ENCODE measurements at places on chromosomes 16 and 17.

DNA sequence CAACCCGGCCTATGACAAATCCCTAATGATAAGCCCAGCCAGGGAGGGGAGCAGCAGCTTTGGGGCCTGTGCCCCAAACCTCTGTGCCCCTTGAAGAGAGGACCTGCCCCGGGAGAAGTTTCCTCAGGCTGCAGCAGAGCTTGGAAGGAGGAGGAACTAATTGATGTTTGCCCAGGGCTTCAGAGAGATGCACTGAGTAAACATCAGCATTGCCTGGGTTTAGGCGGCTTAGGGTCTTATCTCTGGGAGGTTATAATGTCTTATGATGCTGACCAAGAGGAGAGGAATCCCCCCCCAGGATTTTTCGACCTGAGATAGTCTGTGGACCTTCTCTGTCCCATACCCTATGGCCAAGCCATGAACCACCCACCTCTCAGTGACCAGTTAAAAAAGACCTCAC, 148.7 kb upstream of the SDK2 start:
- no peak for DNase-seq

- peak; percentile 73 for DNase-seq
These were observed 16.8 kb downstream of the GUCY2D start for GRCh38 chr17:8019166-8019565.

GRCh38 chr17:40072735-40073346, 10.1 kb downstream of the THRA start:
- DNase-seq: peak; percentile 10

- peak; percentile 85 for DNase-seq
These were observed 43.4 kb downstream of the KCNJ12 start for GRCh38 chr17:21419299-21420239.

- DNase-seq: no peak
These were observed 24.2 kb downstream of the MAP3K3 start for GRCh38 chr17:63646488-63646806.

GRCh38 chr16:84635702-84636101, 12.6 kb upstream of the KLHL36 start:
- DNase-seq: no peak

DNA sequence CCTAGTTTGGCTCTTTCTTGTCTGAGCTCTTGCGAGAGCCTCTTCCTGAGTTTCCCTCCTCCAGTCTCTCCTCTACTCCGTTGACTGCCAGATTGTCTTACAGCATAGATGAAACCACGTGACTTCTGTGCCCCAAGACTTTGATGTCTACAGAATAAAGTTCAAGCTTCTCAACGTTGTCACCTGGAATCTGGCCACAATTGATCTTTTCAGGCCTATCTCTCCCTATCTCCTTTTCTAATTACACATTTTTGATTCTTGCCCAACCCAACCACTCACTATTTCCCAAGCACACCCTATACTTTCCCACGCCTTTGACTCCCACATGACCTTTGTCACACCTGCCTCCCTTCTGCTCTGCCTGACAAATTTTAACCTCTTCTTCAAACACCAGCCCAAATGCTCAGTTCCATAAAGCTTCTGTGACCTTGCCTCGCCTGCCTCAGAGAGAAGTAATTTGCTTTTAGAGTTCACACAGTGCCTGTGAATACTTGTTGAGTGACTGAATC, 52.4 kb upstream of the PMFBP1 start:
- no peak for DNase-seq

DNA sequence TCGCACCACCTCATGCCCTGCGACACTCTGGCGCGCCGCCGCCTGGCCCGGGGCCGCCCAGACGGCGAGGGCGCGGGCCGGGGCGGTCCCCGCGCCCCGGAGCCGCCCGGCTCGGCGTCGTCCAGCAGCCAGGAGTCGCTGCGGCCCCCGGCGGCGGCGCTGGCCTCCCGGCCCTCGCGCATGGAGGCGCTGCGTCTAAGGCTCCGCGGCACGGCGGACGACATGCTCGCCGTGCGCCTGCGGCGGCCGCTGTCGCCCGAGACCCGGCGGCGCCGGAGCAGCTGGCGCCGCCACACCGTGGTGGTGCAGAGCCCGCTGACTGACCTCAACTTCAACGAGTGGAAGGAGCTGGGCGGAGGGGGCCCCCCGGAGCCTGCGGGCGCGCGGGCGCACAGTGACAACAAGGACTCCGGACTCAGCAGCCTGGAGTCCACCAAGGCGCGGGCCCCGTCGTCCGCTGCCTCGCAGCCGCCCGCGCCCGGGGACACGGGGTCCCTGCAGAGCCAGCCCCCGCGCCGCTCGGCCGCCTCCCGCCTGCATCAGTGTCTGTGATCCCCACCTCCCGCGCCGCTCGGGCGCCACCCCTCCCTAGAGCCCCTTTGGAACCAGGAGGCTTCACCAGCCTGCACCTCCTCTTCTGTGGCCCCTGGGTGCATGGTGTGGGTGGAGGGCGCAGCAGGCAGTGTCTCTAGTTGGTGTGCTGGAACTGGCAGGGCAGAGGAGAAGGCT, 82.3 kb downstream of the ARHGAP23 start:
- DNase-seq: peak; percentile 92

DNA sequence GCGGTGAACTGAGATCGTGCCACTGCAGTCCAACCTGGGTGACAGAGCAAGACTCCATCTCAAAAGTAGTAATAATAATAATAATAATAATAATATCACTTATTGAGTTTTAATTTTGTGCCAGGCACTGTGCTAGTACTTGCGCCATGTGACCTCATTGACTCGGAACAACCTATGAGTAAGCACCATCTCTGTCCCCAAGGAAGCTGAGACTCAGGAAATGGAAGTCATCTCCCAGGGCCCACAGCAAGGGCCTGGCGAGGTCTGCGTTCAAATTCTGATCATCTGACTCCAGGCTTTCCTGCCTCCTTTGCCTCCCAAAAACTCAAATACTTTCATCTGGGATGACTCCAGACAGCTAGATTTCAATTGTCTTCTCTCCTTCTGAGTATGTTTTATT, 162.9 kb downstream of the SEC14L1 start:
- peak; percentile 88 for DNase-seq

DNA sequence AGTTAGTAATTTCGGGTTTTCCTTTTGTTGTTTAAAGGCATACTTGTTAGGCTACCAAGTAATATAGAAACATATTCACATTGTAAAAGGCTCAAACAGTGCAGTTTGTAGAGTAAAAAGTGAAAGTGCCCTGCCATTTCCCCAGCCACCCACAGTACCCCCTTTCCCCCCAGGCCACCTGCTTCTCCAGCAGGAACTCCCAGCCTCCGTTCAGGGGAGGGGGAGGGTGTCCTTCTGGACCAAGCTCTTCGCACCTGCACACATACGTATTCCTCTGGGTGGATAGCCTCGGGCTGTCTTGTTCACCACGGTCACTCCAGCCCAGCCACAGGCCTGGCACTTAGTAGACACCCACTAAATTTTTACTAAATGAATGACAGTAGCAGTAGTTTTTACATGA, 144.5 kb downstream of the CLEC16A start:
- DNase-seq: no peak

DNA sequence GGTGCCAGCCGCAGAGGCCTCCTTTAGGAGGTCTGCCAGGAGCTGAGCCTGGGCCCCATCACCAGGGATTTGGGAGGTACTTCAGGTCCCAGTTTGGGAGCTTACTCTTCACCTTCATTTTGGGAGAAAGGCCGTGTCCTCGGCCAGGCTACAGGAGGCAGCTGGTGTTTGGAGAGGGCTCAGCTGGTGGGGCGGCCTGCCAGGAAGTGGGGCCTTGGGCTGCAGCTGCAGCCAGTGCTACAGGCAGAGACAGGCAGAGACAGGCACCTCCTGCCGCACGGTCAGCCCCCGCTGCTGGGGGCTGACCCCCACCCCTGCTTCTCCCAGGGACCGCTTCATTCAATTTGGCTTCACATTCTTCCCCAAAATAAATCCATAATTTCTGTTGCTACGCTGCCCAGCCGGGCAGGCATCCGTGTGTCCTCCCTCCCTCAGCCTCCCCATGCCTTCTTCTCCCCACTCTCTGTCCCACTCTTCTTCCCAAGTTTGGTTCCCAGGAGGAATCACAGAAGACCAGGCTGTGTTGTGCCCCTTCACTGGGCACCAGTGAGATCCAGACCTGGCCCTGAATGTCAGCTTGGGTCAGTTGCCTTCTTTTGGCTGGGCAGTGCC, 6.1 kb downstream of the TMEM235 start:
- DNase-seq: peak; percentile 84

DNA sequence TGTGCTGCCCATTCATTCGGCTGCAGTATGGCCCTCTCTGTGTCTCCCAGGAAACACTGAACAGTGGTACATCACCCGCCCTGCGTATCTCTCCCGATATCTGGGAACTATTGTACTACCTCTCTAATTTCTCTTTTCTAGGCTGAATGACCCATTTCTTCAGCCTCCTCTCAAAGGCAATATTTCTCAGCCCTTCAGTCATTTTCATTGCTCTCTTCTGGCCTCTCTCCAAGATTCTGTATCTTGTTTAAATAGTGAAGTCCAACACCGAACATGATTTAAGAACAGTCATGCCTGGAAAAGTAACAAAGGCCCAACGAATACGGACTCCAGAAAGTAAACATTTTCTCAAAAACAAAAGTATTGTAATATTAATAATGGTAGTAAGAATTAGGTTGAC, 220.1 kb downstream of the ZFHX3 start:
- DNase-seq: no peak

DNA sequence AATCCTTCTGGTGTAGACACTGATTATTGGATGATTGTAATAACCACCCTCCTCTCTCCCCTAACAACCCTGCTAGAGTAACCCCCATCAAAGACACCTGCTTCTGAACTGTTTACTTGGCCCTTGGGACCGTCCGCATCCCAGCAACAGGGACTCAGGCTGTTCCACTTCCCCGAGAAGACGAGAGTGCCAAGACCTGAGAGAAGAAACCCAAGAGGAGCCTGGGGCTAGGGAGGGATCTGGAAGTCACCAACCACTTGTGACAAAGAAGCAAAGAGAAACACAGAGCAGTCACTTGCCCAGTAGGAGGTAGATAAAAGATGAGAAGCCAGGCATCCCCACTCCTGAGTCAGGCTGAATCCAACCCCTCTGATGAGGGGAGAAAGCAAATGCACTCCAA, 84.3 kb downstream of the CDH11 start:
- no peak for DNase-seq

DNA sequence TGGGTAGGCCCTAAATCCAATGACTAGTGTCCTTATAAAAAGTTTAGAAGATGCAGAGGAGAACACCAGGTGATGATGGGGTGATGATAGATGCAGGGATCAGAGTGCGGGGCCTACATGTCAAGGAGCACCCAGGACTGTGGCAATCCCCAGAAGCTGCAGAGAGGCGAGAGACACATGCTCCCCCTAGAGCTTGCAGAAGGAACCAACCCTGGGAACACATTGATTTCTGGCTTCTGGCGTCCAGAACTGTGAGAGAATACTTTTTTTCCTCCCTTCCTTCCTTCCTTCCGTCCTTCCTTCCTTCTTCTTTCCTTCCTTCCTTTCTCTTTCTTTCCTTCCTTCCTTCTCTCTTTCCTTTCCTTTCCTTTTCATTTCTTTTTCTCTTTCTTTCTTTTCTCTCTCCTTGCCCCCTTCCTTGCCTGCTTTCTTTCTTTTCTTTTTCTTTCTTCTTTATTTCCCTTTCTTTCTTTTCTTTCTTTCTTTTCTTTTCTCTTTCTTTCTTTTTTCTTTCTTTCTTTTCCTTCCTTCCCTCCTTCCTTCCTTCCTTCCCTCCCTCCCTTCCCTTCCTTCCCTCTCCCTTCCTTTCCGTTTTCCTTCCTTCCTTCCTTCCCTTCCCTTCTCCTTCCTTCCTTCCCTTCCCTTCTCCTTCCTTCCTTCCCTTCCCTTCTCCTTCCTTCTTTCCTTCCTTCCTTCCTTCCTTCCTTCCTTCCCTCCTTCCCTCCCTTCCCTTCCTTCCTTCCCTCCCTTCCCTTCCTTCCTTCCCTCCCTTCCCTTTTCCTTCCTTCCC, 134.3 kb downstream of the HAPSTR1 start:
- DNase-seq: no peak

GRCh38 chr17:979539-980405, at the start of gene NXN:
Gene NXN (minus strand): TSS chr17:979776.
- peak; percentile 98 for DNase-seq

DNA sequence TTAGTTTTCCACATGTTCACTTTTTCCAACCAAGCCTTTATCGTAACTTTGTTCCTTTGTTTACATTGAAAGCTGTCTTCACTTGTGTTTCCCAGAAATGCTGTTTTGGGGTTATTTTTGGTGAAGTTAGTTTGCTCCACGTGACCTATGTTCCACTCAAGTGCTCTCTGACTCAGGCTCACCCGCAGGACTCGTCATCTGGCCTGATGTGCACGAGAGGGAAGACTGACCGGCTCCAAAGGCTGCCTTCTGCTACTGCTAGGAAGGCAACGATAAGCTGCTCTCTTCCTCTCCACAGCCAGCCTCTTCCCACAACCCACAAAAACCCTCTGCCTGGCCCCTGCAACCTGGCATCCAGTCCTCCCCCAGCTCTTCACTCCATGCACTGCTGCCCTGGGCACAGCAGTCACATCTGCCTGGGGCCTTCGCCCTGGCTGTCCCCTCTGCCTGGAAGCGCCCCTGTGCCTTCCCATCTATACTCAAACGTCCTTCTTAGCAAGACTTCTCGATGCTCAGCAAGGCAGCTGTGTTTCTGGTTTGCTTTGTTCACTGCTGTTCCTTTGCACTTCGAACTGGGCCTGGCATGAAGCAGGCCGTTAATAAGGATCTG, 28.0 kb downstream of the ZCCHC14 start:
- DNase-seq: peak; percentile 94

GRCh38 chr16:9099131-9099625, 7.7 kb downstream of the HAPSTR1 start:
- DNase-seq: no peak

GRCh38 chr17:48393283-48393682, 36.7 kb downstream of the SKAP1 start:
- no peak for DNase-seq

GRCh38 chr17:4936436-4936835, 3.4 kb downstream of the SLC25A11 start:
- DNase-seq: peak; percentile 50

DNA sequence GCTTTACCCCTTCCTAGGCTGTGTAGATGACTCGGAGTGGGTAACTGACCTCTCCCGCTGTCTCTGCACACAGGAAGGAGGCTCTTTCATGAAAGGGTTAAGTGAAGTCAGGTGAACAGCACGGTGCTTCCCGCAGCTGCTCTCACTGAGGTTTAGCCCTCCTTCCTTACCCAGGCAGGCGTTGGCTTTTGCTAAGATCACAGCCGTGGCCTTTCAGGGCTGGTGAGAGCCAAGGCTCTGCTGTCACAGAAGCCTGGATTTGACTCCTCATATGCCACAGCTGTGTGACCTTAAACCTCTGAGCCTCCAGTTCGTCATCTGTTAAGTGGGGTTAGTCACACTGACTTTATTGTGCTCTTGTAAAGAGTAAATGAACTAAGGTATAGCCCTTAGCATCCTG, 90.9 kb upstream of the PLCG2 start:
- no peak for DNase-seq

GRCh38 chr16:67392301-67393059, 818 bp downstream of the TPPP3 start:
- DNase-seq: peak; percentile 47

DNA sequence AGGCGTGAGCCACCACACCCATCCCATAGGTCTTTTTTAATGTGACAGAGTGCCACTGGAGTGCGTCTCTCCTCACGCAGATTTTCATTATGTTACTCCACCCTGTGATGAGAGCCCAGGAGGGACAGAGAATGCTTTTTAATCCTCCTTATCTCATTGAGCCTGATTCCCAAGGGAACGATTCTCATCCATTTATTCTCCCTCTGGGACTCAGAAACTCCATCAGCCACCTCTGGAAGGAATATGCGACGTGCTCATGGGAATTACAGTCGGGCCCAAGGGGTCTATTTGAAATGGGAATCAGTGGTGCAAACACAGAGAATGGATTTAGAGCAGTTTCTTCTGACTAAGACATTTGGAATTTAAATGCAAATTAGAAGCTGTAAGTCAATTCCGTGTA, 155.9 kb upstream of the HSBP1 start:
- DNase-seq: no peak

Measured in osteoblast (primary cell).